Esophagus squamous epithelium (tissue), 5 donors: ENCODE measurements at places on chromosomes 3 and 15. TPM values are rescaled to one million over a fixed set of nuclear protein-coding genes. Genes with fewer than 3 reads are reported as not detected.

SORD gene
- 29.6 TPM for total RNA-seq

LSAMP gene
- total RNA-seq, result 0.30 TPM

UQCC5 gene
- total RNA-seq, result 1.7 TPM

ACP3 gene
- 41.9 TPM for total RNA-seq

PIF1 gene
- total RNA-seq, result 2.1 TPM

EXD1 gene
- total RNA-seq, result not detected

CNTN4 gene
- 8.5 TPM for total RNA-seq

THUMPD3 gene
- total RNA-seq, result 30.1 TPM

DNA sequence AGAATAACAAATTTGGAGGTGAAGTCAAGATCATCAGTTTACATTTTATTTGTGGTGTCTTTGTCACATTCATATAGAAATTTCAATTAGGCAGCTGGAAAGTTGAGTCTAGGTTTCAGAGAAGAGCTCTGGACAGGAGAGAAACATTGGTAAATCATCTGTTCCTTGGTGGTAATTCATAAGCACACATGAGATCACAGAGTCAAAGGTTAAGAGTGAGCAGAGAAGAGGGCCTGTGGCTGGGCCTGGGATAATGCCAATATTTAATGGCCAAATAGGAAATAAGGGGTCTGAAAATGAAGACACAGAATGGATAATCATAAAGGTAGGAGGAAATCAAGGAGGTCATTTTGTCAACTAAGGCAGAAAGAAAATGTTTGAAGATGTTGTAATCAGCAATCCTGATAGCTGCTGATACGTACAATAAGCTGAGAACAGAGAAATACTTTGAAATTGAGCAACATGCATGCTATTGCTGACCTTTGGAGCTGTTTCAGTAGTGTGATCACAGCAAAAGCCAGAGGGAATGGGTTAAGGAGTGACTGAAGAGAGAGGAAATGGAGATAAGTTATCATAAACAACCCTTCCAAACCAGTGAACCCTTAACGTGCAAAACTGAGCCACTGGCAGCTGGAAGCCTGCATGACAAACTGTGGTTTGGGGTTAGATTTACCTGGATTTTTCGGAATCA lies 692.8 kb downstream of the AGBL1 start:
- no peak for DNase-seq

GRCh38 chr3:39362812-39363211 lies 20.4 kb upstream of the SLC25A38 start:
- no peak for DNase-seq

GRCh38 chr15:64311566-64311965 lies 44.4 kb downstream of the CSNK1G1 start:
- DNase-seq, result no peak

GRCh38 chr3:150210461-150211110 lies 197.5 kb upstream of the TSC22D2 start:
- DNase-seq, result no peak

DNA sequence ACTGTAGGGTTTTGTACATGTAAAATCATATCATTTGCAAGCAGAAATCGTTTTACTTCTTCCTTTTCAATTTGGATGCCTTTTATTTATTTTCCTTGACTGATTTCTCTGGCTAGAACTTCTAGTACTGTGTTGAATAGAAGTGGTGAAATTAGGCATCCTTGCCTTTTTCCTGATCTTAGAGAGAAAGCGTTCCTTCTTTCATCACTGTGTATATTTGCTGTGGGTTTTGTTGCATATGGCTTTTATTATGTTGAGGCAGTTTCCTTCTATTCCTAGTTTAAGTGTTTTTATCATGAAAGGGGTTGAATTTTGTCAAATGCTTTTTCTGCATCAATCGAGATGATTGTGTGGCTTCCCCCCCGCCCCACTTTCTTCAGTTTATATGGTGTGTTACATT lies 140.9 kb downstream of the ATG7 start:
- no peak for DNase-seq

DNA sequence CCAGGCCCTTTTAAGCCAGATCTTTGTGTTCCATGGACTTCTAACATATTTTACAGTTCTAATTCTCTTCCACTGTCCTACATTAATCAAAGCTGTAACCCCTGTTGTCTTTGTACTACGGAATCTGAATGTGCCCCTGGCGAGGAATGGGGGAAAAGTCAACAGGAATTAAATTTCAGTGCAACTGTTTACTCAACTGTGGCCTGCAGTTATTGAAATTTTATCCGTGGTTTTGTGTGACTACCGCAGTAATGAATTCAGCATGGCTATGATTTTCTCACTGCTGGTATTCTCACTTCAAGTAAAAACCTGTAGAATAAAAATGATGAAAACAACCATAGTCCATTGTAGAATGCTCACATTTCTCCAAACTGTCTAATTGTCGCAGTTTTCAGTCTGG lies 388.0 kb downstream of the FOXP1 start:
- DNase-seq, result no peak

- no peak for DNase-seq
These were observed 60.7 kb downstream of the AGTR1 start for GRCh38 chr3:148758303-148758884.

- no peak for DNase-seq
These were observed 1.3 kb downstream of the ACAP2 start for GRCh38 chr3:195441476-195441991.

DNA sequence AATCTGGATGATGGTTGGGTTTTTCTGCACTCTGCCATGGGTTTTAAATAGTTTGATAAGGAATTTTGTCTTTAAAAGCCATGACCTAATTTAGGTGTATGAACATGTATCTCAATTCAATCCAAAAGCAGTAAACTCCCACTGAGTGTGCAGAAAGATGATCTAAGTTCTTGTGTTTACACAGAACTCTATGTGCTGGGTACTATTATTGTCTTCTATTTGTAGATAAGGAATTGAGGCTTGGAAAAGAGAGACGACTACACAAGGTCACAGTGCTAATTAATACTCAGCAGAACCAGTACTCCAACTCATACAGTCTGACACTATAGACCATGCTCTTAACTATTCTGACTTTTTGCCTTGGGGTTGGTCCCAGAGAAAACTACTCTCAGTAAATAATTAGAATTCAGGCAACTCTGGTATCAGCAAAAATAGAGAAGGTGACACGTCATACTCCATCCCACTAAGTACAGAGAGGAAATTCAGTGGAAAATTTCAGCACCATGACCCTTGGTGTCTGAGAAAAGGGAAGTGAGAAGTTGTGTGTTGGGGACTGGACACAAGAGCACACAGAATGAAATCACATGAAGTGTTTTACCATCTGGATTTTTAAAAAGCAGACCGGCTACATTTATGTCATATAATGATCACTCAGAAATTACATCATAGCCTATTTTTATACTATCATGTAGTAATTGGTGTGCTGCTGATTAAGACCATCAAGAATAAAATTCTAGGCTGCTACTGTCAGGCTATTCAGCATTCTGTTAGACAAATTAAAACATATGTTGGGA lies 18.3 kb upstream of the MYH15 start:
- DNase-seq, result no peak

GRCh38 chr15:65365229-65365628 lies 12.6 kb downstream of the IGDCC3 start:
- DNase-seq, result no peak

DNA sequence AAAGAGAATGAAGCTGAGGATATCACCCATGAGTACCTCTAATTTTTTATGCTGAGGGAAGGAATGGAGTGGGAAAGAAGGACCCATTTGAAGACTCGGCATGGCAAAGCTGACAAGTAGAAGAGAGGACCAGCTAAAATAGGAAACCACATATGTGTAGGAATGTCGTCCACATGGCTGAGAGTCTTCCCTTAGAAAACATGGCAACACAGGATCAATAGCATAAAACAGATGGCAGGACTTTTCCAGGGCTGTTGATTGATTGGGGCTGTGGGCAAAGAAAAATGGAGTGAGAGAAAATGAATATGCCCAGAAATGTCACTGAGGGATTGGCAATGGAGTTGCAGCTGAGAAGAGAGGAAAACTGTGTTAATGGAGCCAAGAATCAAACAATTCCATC lies 76.2 kb upstream of the PRICKLE2 start:
- no peak for DNase-seq

DNA sequence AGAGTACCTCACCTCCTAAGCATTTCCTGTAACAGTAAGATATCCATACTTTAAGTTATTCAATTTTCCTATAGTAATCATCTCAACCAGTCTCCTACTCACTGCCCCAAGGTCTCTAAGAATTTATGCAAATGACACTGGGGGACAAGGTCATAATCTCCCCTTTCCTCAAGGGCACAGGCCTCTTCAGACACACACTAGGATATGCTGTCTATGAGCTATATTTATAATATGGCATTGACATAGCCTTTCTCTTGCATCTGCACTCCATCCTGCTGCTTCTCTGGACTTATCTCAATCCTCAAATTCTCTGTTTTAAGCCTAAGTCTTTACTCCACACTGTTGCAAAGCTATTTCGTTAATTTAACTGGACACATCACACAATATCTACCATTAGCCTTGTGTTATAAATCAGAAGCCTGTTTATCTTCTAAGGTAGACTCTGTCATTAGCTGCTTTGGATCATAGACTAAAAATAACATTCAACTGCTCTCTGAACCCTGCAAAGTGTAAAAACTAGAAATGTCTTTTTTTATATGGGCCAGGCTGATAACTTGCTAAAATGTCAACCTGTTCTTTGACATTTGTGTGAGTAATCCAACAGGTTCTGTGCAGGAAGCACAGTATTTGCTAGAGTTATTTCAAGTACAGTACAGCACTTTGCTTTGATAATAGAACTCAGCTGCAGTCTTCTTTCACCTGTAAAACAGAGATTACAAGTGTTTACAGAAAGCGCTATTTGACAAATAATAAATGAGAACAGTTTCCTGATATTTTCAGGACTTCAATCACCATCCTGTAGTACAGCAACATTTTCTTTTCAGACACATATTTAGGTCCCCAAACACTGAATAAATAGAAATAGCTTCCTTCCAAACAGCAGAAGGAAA lies 17.8 kb upstream of the SEC62 start:
- DNase-seq, result no peak

DNA sequence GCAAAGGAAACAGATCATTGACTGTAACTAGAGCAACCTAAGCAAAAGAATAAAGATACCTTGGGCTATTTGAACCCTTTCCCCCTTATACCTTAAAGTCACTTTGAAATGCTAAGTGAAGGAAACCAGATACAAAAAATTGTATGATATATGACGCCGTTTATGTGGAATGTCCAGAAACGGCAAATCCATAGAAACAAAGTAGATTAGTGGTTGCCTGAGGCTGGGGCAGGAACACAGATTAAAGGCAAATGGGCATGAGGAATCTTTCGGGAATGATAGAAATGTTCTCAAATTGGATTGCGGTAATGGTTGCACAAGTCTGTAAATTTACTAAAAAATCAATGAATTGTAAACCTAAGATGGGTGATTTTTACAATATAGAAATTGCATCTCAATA lies 160.1 kb upstream of the CCDC54 start:
- DNase-seq, result no peak

DNA sequence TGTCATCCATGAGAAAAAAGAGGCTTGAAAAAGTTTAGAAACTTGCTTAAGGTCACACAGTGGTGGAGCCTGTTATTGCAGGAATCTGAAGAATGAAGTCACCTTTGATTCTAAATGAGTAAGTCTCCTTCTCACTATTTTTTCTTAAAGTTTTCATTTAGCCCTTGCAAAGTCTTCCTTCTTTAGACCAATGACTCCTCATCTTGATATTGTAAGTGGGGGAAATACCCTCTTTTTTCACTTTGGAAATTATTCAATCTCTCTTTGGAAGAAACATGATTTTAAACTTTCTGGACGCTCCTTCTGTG lies 787 bp upstream of the SLMAP start:
- no peak for DNase-seq

- DNase-seq, result no peak
These were observed 17.2 kb downstream of the TMOD3 start for GRCh38 chr15:51846463-51847230.

DNA sequence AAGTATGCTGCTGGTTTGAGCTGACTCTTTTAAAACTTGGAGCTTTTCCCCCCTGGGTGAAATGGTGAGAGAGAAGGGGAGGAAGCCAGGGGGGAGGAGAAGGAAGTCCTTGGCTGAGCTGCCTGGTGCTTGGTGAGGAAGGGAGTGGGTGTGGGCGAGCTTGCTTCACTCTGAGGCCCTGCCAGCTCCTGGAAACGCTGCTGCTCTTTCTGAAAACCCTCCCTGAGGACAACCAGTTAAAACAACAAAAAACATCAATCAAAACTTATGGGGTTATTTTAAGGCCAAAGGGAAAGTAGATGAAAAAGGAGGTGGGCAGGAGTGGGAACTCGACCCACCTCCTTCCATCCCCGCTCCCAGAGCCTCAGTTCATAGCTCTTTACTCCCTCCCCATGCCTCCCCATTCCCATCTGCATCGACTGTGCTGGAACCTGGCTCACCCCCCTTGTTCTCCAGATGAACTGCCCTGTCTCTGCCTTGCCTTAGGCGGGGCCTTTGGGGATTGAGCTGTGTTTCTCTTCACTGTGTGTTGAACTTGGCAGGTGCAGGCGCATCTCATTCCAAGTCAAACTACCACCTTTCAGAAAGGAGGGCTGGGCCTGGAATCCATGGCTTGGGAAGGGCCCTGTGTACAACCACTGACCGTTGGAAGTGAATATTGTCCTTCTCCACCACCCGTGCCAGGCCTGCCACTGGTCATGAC lies 166.1 kb downstream of the ZNF621 start:
- DNase-seq, result peak; percentile 0

DNA sequence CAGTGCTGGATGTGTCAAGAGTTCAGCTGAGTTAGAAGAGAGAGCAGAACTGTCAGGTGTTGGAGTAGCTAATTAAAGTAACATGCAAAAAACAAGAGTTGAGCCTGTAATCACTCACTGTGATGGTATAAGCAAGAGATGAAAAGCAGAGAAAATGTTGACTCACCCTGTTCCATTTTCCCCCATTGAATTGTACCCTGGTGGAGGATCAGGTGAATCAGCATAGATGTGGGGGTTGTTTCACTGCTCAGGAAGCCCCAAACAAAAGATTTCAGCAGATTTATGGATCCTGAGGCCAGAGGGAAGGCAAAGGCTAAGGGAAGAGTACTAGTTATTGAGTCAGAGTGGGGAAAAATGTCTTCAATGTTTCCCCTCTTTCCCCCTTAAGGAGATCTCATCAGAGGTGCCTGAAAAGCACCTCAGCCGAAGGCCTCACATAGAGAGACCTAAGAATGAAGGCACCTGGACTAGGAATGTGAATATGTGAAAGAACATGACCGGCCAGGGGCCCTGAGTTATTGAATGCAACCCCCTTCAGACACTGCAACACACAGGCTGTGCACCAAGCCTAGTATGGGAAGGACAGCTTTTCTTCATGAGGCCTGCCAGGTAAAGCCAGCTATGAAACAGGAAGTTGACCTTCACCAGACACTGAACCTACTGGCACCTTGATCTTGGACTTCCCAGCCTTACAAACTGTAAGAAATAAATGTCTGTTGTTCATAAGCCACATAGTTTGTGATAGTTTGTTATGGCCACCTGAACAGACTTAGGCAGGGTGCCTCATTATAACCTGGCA lies 90.1 kb downstream of the TMCO5A start:
- no peak for DNase-seq

DNA sequence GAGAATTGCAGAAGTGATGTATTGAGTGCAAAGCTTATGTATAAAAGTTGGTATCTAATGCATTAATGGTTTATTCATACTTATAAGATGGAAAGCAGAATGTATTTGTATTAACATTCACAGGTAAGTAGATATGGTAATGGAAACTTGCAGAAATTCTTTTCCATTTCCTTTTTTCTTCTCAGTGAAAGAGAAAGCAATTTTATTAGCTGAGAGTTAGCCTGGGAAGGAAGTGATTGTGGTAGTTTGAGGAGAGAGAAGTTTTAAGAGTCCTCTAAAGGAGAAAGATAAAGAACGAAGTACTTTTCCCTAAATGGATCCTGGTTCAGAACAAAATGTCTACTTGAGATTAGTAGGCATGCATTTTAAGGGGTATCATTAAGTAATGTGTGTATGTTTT lies 60.1 kb upstream of the OSTN start:
- no peak for DNase-seq
